ENCODE measurements at places on chromosomes 13 and 19. TPM values are rescaled to one million over a fixed set of nuclear protein-coding genes. Genes with fewer than 3 reads are reported as not detected.

DNA sequence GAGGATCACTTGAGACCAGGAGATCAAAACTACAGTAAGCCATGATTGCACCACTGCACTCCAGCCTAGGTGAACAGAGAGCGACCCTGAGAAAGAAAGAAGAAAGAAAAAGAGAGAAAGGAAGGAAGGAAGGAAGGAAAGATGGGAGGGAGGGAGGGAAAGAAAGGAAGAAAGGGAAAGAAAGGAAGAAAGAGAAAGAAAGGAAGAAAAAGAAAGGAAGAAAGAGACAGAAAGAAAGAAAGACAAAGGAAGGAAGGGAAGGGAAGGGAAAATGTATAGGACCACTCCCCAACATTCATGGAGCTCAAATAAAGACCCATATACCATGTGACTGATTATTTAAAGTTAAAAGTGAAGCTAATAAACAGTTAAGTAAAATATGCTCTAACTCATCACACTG lies 39.9 kb downstream of the SYDE1 start:
- DNase-seq, result no peak

CYSLTR2 gene
- total RNA-seq, result 0.44 TPM

LENG9 gene
- 12.6 TPM for total RNA-seq

- no peak for DNase-seq
Measured at GRCh38 chr13:30148786-30149185, 158.6 kb downstream of the KATNAL1 start.

DNA sequence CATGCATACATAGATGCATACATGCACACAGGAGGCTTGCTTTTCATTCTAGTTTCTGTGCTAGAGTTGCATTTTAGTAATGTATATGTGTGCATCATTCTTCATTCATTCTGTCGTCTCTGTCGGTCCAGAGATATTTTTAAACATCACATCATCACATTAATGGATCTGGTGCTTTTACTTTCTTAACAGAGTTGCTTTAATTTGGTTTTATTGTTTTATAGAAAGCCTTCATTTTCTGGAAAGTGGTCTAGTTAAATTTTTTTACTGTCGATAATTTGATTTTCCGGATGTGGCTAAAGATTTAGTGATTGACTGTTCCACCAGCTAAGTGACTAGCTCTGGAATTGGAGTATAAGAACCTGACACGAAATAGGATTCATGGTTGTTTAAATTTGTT lies 16.9 kb downstream of the BIVM start:
- DNase-seq, result no peak

- DNase-seq, result no peak
Measured at GRCh38 chr19:55186080-55186479, 6.0 kb upstream of the SYT5 start.

DNA sequence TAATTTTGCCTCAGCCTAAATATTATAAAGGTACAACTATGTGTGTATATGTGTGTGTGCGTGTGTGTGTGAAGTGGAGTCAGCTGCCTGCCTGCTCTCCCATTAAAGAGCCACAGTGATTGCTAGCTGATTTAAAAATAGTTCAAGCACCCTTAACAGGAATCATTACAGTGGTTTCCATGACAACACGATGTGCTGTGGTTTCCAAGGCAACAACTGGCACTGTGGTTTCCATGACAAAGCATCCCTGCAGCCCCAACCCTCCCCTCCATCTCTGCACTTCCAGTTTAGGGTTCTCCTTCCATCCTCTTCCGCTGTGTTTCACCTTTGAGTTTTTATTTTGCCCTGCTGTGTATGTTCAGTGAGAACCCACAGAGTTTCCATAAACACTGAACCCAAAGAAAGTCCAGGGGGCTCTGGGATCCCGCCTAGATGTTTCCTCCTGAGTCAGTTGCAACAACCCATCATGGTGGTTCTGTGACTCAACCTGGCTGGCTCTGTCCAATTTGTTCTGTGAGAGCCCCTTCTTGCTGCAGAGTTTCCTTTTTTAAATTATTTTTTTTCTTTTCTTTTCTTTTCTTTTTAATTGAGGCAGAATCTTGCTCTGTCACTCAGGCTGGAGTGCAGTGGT lies 7.1 kb upstream of the PNMA8A start:
- no peak for DNase-seq

DNA sequence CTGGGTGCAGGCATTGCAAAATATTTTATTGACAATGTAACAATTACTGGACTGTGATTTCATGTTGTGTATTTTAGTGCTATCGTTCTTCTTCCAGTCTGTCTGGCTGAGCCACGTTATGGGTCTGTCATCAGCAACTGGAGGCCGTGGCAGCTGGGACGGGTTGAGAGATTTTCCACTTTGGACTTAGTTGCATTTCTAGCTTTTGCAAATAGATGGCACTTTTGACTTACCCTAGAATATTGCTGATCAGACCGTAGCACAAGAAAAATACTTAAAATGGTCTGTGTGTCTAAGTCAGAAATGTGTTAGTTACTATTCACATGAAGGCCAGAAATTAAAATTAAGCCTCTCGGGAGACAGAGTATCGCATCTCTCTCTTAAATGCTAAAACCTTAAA lies 211.1 kb downstream of the TEX29 start:
- DNase-seq, result no peak

LILRA1 gene
- total RNA-seq, result 4.2 TPM

ATP8A2 gene
- 1.0 TPM for total RNA-seq
